ENCODE measurements at places on chromosomes 12 and 14. TPM values are rescaled to one million over a fixed set of nuclear protein-coding genes. Genes with fewer than 3 reads are reported as not detected.

DNA sequence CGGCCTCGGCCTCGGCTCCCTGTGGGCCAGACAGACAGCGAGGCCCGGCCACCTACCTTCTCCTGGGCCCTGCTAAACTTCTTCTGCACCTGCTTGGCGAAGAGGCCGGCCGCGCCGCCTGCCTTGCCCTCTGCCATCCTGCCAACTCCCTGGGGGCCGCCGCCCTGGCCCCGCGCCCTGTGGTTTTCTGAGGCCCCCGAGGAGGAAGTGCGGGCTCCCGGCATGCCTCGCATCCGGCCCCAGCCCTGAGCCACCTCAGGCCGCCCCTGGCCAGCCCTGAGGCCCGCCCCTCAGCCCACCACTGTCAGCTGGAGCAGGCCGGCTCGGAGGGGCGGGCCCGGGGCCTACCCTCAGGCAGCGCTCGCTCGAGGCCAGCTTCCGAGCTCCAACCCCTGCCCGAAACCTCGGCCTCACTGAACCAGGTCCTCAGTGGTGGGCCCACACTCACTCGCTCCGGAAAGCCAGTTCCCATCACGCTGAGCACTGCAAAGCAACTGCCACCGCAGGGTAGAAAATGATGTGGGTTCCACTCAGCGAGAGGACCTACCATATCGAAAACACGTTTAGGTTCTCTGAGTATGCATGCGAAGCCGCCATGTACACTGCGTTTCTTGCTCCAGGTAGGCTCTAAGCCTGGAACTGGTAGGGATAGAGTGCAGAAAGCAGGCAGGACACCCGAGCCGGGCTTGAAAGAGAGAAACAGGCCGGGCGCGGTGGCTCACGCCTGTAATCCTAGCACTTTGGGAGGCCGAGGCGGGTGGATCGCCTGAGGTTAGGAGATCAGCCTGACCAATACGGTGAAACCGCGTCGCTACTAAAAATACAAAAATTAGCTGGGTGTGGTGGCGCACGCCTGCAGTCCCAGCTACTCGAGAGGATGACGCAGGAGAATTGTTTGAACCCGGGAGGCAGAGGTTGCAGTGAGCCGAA is at the start of gene BIN2:
TSS of gene BIN2 (minus strand) at position 209 of the 930 bp plus-strand sequence. CDS start at position 137, 72 bp downstream.
- peak within 1 kb of the TSS; percentile 43 for H3K27ac ChIP-seq
- H3K4me1 ChIP-seq = peaks cover 45% of the 10 kb centered on the region
- H3K36me3 ChIP-seq = no peaks in the 10 kb centered on the region
- no peaks in the 10 kb centered on the region for H3K27me3 ChIP-seq
- DNase-seq = no peak

MIPOL1 gene
- total RNA-seq = 13.8 TPM

KRT81 gene
- not detected for total RNA-seq

GRCh38 chr14:91872011-91872501 is 4.7 kb upstream of the TC2N start:
- no peak overlapping the region for H3K4me3 ChIP-seq
- H3K36me3 ChIP-seq = no peaks in the 10 kb centered on the region
- H3K27ac ChIP-seq = no peak overlapping the region
- H3K4me1 ChIP-seq = no peaks in the 10 kb centered on the region

- peaks cover 45% of the 10 kb centered on the region for H3K27me3 ChIP-seq
- H3K4me1 ChIP-seq = peaks cover 3% of the 10 kb centered on the region
- peak; percentile 93 for DNase-seq
- H3K4me3 ChIP-seq = no peak overlapping the region
- H3K36me3 ChIP-seq = no peaks in the 10 kb centered on the region
Measured at GRCh38 chr12:2057041-2057794, 4.4 kb downstream of the CACNA1C start.
